NAMALWA (cell line): ENCODE measurements at places on chromosomes 7 and 10.

DNA sequence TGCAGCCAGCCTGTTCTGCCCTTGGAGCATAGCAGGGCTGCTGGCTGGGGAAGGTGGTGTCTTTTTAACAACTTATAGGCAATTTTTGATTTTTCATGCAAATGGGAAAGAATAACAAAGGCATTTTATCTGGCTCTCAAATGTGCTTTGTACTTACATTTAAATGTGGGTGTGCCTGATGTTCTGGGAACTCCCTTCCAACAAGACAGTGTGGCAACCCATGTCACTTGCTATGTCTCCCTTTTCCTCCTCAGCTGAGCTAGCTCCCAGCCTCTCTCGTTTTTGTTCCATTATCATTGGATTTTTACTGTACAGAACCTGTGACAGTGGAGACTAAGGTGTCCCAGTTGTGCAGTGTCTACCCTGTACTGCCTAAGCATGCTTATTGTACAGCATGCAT, 93.5 kb upstream of the PDCD4 start:
- DNase-seq: no peak

GRCh38 chr7:82672078-82672477, 228.5 kb upstream of the CACNA2D1 start:
- no peak for DNase-seq

- peak; percentile 60 for DNase-seq
Observed at GRCh38 chr10:17989908-17990767, 38.4 kb downstream of the SLC39A12 start.

DNA sequence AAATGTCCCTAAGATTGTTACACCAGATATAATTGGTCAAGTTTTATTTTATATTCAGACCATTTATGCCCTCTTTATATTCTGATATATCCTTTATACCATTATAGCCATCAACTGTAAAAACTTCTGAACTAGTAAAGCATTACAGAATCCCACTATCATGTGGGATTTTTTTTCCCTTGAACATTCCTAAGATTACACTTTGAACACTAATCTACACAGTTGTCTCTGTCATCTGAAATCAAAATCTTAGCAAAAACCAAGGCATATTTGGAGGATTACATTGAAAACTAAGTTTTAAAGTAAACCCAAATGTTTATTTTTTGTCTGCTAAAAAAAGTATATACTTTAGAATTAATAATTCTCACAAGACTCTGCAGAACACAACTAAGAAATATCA, 116.2 kb upstream of the GPR22 start:
- DNase-seq: no peak

DNA sequence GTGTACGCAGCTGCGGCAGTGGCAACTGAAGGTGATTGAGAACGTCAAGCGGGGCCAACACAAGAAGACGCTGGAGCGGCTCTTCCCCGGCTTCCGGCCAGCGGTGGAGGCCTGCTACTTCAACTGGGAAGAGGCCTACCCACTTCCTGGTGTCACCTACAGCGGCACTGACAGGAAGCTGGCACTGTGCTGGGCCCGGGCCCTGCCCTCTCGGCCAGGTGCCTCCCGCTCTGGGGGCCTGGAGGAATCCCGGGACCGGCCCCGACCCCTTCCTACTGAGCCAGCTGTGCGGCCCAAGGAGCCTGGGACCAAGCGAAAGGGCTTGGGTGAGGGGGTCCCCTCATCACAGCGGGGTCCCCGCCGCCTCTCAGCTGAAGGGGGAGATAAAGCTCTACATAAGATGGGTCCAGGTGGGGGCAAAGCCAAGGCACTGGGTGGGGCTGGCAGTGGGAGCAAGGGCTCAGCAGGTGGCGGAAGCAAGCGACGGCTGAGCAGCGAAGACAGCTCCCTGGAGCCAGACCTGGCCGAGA, 6.5 kb downstream of the ZSWIM8 start:
- no peak for DNase-seq

DNA sequence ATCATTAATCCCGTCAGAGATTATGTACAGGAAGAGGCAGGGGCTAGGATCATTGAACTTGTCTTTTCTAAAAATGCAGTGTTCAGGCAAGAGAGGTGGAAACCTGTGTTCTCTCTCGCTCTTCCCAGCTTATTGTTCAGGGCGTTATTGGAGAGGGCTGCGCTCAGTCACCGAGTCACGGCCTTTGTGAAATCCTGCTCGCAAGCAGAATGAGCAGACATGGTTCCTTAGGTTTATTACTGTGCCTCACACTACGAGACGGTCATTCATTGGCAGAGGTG, 631 bp upstream of the PRKRIP1 start:
- no peak for DNase-seq
